RCC 7860 (cell line): ENCODE measurements at places on chromosomes 3 and 15.

- no peak for DNase-seq
Observed at GRCh38 chr3:8050283-8050682, 451.3 kb upstream of the LMCD1 start.

- no peak for DNase-seq
Observed at GRCh38 chr3:18061737-18062656, 319.6 kb upstream of the TBC1D5 start.

GRCh38 chr15:78502641-78503040, 4.7 kb upstream of the HYKK start:
- DNase-seq, result no peak

- DNase-seq, result peak; percentile 8
Observed at GRCh38 chr3:45599984-45600650, 5.6 kb downstream of the LIMD1 start.

- DNase-seq, result no peak
Observed at GRCh38 chr15:82133251-82133650, 87.4 kb upstream of the MEX3B start.

DNA sequence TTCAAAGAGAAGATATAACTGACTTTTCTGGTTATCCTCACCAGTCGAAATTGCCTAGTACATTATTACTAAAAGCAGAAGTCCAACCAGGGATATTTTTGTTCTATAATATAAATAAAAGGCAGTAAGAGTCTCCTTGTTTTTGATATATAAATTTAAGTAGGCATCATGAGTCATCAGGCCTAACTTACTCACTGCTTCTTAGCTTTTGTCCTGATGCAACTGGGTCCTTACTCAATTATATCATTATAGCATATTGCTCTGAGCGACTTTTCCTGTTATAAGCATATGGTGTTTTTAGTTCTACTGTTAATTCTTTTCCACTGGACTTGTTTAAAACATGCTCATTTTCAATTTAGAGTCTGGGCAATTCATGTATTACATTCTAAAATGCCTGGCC, 910.1 kb downstream of the MCTP2 start:
- DNase-seq, result no peak

- no peak for DNase-seq
Observed at GRCh38 chr3:181687190-181687589, 24.5 kb upstream of the SOX2 start.

DNA sequence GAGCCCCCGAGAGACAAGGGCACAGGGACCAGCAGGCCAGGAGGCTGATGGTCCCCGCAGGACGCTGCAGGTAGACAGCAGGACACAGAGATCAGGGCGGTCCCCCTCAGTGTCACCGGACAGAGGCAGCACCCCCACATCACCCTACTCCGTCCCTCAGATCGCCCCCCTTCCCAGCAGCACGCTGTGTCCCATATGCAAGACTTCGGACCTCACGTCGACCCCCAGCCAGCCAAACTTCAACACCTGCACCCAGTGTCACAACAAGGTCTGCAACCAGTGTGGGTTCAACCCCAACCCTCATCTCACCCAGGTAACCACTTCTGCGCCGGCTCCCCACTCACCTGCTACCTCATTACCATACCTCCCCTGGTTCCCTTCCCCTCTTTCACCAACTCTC, 49.1 kb upstream of the APEH start:
- no peak for DNase-seq

- peak; percentile 100 for DNase-seq
Observed at GRCh38 chr3:133573054-133573628, 345 bp upstream of the CDV3 start.

- DNase-seq, result no peak
Observed at GRCh38 chr3:99863588-99863987, 45.9 kb downstream of the CMSS1 start.

- no peak for DNase-seq
Observed at GRCh38 chr3:67804089-67804488, 149.7 kb upstream of the SUCLG2 start.

GRCh38 chr3:187401856-187402255, 33.7 kb downstream of the RTP4 start:
- DNase-seq, result no peak

DNA sequence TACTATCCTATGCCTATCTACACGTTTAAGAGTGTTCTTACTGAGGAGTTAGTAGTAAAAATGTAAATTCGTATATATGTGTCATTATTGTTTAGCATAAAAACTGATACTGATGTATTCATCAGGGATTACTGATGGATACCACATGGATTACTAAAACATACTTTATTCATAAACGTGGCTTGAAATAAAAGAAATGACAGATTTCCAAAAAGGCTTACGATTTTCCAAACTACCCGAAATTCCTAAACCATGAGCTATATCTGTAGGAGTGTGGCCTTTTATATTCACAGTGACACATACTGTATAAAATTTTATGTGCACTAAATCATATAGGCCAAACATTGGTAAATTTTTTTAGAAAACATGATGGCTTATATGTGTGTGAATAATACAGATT, 6.9 kb downstream of the TSC22D2 start:
- DNase-seq, result no peak

DNA sequence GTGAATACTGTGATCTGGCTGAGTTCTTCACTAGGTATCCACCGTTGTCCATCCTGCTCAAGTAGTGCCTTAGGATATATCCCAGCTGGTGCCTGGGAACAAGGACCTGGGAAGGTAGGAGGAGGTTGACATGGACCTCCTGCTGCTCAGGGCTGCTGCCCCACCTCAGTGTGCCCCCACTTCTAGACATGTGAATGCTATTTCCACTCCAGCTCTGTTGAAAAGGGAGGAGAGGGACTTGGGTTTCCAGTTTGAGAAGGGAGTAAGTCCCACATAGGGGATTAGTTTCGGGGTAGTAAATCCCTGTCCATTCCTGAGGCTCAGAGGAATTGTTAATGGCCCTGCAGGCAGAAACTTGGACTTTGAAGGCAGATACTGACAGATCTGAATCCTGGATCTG, 32.9 kb upstream of the ETV5 start:
- DNase-seq, result no peak

DNA sequence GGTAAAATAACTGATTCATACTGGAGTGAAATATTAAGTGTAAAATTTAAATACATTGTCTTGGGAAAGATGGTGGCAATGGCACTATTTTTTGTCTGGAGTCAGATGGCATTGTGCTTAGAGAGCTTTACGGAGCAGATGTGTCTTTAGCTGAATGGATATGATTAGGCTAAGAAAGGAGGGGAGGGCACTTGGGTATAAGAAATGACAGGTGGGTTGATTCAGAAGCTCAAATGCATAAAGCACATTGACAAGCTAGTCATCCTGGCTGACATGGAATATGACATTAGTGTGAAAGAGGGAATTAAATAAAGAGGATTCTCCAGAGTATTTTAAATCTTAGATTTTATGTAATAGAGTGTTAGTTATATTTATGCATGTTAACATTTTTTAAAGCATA, 570.1 kb upstream of the CBLB start:
- DNase-seq, result no peak

DNA sequence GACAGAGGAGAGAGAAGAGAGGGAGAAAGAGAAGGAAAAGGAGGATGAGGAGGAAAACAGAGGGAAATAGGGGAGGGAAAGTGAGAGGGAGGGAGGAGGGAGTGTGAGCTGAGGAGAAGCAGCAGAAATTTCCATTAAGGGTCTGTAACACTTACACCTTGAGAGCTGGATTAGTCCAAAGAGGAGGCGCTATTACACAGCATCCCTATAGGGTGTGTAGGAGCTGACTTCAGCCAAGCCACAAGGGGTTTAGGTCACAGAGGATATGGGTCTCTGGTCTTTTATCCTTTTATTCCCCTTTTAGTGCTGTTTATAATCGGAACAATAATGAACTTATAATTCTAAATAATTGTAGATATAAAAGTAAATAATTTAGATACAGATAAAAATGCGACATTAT, 230.4 kb downstream of the GABRG3 start:
- no peak for DNase-seq

DNA sequence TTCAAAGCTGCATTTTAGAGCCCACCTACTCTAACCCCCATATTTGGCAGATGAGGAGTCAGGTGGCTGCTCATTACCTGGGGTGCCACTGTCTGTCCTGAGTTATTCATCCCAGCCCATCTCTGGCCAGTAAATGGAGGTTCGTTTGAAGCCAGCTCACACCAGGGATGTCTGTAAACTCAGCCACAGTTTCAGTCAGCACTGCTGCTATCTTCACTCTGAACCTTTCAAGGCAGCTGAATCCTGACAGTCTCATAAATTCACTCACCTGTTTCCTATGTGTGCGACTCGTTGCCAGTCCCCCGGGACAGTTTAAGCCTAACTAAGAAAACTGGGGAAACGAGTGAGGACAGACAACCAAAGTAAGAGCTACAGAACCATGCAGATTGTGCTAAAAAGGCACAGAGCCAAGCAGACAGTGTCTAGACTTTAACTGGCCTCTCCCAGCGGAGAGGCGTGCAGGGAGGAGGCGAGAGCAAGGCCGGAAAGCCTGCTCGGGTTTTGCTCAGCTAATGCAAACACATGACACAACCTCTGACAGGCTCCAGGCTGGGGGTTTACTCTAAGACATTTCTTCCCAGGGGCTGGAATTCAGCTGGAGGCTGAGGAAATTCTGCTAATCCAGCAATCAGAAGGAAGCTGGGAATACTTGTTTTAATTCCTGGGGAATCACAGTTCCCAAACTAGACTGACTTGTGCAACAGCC, 12.0 kb downstream of the FSTL1 start:
- peak; percentile 84 for DNase-seq

DNA sequence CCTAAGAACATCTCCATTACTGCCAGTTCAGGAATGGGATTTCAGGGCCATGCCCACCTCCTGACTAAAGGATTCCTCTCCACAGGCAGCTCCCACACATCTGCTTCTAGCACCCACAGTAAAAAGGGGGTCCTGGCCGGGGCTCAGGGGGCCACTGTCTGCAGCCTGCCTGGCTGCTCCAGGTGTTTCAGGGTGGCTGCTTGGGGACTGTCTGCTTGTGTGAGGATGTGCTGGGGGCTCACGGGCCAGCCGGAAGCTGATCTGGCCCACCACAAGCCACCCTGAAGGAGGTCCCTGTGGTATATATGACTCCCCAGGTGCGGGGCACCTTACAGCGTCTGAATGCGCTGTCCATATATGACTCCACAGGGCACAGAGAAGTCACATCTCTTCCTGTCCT, 135.4 kb downstream of the NSMCE3 start:
- no peak for DNase-seq

GRCh38 chr15:37995461-37996347, 61.3 kb downstream of the TMCO5A start:
- no peak for DNase-seq

GRCh38 chr15:96072821-96073220, 257.7 kb upstream of the NR2F2 start:
- DNase-seq, result no peak

DNA sequence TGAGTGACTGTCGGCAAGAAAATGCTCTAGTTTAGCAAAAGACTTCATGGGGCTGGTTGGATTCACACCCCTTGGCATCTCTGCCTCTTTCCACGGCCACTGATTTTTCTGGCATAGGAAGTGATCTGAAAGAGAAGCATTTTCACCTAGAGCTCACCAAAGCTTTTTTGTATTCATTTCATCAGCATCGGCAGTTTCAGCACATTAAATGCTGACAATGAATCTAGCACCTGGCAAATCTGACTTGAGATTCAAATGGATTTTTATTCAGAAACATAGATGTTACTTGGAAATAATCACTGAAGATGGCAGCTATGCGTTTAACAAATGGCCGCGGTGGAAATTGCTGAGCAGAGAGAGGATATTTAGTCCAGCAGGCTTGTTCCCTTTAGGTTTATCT, 155.9 kb downstream of the MEIS2 start:
- no peak for DNase-seq

GRCh38 chr3:120745466-120745865, 2.9 kb downstream of the GTF2E1 start:
- DNase-seq, result no peak
